ENCODE measurements at places on chromosomes 2 and 18.

- peak; percentile 9 for DNase-seq
Measured at GRCh38 chr2:158457092-158457825, 507 bp downstream of the PKP4 start.

GRCh38 chr2:105546628-105546974 lies 147.8 kb upstream of the FHL2 start:
- no peak for DNase-seq

DNA sequence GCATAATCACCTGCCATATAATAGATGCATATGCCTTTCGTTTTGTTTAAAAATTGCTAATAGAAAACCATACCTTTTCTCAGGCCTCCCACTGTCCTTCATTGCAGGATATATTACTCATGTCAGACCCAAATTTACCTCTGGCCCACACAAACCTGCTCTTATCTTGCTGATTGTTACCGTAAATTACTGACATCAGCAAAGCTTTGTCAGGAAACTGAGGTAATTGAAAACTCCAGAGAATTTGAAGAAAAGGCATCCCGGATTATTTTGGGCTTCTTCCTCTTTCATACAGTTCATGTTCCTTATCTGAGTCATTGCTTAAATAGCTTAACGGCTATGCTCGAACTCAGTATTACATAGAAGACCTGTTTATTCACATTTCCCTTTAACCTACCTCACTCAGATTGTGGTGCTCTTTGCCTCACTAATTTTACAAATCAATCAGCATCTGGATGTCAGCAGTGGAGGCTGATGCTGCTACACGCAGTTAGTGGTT lies 145.7 kb downstream of the ZEB2 start:
- DNase-seq = no peak

DNA sequence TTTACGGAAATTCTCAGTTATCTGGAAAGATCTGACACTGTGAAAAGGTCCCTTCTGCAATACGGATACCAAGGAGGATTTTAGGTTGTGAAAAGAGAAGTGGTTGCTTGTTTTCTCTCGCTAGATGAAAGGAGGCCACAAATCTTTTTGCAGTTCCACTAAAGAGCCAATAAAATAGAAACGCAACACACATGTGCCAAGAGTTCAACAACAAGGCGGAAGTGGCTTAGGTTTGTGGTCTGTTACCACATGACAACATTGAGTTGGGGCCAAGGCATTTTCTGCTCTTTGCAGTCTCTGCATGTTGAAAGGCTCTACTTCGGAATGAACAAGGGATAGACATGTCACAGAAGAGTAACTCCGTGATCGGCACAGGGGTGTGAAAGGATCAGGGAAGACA lies 115.7 kb upstream of the OSR1 start:
- no peak for DNase-seq

GRCh38 chr2:233280114-233280693 lies 27.4 kb upstream of the SAG start:
- DNase-seq = no peak

GRCh38 chr2:147449323-147449991 lies 395.4 kb upstream of the ACVR2A start:
- peak; percentile 13 for DNase-seq

DNA sequence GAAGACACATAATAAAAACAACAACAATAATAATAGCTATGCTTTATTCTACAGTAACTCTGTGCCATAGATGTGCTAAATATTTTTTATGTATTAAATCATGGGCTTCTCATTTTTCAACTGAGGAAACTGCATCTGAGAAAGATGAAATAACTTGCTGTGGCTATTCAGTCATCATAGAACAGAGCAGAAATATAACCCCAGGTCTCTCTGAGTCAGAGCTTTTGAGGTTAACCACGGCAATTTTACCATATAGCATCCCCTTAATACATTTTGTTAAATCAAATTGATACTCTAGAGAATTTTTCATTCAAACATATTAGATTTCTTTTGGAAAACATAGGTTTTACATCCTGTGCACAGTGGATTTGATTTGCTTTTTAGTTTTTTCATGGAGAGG lies 586.6 kb upstream of the KLHL29 start:
- DNase-seq = no peak
